Esophagus mucosa (tissue), 1 donor: ENCODE measurements at places on chromosomes 13 and 19.

DNA sequence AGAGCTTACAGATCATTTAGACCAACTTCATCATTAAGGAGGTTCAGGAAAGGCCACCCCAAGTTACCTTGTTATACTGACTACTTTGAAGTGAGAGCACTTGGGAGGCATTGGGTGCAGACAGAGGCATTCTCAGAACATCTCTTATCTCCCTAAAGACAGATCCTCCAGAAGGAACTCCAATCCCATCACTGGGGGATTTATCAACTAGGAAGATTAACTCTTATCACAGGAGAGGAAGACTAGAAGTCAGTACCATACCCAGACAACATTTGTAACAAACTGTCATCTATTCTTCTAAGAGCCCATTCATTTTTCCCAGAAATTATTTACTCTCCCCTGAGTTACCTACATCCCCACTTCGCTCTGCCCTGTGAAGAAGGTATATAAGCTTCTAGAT, 5.8 kb upstream of the RFXAP start:
- ATAC-seq, result no peak

GRCh38 chr13:32247887-32248286, 67.3 kb downstream of the ZAR1L start:
- no peak for ATAC-seq

- ATAC-seq, result peak; percentile 55
Measured at GRCh38 chr19:4233282-4233853, 4.0 kb downstream of the EBI3 start.

GRCh38 chr13:23610966-23611491, 40.8 kb downstream of the TNFRSF19 start:
- peak; percentile 9 for ATAC-seq

DNA sequence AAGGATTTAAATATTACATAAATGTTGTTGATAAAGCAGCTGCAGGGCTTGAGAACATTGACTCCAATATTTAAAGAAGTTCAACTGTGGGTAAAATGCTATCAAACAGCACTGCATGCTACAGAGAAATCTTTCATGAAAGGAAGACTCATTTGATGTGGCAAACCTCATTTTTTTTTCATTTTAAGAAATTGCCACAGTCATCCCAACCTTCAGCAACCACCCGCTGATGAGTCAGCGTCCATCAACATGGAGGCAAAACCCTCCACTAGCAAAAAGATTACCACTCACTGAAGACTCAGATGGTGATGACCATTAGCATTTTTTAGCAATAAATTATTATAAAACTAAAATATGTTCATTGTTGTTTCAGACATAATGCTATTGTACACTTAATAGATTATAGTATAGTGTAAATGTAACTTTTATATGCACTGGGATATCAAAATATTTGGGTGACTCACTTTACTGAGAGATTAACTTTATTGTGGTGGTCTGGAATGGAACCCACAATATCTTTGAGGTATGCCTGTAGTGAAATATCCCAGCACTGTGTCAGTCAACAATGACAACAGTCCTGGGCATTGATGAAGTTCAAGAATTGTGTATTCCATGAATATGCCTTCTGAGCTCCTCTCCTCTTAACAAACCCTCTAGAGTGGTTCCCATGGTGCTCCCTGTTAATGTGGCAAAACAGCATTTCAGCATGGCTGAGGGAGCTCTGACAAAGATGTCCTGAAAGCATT, 52.4 kb upstream of the SOX21 start:
- ATAC-seq, result no peak

DNA sequence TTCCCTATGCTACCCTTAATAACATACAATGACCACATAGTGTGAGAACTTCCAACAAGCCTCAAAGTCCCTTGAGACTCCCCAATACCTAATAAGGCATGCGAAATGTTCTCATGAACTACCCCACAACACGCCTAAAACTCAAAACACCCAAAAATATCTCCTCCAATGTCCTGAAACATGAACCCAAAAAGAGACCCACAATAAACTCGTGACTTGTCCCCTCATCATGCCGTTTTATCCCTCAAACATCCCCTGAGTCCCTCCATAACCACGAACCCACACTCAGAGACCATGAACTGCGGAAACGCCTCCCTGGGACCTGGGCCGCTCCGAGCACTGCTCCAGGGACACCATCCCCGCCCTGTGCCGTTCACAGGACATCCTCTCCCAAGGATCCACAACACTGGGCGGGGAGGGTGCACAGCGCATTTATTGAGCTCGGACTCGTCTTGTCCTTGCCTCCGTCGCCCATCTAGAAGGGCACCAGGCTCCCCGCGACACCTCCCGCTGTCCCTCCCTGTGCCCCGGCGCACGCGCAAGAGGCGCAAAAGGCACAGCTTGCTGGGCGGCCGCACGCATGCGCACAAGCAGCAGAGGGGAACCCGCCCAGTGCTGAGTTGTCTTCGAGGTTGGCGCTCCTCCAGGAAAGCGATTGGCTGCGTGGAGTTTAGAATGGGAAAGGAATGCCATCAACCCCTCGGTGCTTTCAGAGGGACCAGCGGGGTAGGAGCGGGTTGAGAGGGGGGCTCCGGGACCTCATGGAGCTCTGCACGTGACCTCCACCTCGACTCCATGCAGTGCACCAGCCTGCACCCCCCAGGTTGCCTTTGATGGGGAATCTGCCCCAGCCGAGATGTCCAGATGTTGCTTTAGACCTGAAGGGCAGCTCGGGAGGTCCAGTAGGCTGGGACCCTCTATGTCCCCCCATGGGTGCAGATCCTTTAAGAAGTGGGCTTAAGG, 8.8 kb downstream of the FXYD3 start:
- peak; percentile 58 for ATAC-seq

GRCh38 chr13:29877456-29878078, 27.1 kb upstream of the UBL3 start:
- ATAC-seq, result no peak

- peak; percentile 54 for ATAC-seq
Measured at GRCh38 chr13:46622630-46623256, 69.8 kb downstream of the LRCH1 start.
